G401 (cell line): ENCODE measurements at places on chromosomes 5 and 9. TPM values are rescaled to one million over a fixed set of nuclear protein-coding genes. Genes with fewer than 3 reads are reported as not detected.

Gene PSAT1
- 222 and 268 TPM in 2 replicates for total RNA-seq

DNA sequence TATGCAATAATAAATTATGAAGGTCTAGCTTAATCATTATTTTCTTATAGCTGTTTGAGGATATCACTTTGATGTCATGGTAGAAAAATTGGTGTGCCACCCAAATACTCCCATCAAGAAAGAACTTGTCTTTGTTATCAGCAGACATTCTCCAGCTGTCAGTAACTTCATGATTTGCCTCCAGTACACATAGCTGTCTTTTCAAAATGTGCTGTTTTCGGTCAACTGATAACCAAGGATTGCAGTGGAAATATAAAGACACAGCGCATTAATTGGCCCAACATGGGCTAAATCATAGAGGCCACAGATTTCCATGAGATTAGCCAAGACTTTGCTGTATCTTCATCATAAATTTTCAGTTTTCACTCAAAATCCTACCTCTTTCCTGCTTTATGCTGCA is 993.5 kb upstream of the SEMA6A start:
- no peak for DNase-seq

DNA sequence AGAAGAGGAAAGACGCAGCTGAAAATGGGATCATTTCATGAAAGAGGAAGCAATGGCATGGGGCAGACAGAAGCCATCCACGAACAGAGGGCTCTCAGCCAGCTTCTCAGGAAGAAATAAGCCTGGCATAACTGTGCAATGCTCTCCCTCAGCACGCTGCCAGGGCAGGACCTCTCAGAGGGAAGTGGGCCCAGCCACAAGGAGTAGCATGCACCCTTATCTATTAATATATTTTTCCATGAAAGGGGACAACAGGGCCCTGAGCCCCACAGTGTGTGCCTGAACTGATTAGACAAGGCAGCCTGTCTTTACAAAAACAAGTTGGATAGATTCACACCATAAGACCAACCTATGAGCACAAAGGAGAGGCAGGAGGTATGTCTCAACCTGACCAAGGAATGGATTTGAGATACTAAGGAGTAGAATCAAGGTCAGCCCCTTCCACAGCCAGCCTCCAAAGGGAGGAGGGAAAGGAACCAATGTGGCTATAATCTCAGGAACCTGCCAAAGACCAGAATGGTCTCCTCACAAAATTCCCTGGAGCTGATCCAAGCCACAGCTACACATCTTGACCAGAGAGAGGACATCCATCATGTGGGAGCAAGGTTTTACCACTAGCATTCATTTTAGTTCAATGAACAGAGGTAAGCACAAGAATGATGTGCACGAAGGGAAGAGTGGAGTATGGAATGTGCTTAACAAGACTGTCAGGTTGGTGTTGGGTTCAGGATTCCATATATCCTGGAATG is 154.8 kb downstream of the SIL1 start:
- no peak for DNase-seq

Gene SPINK13
- total RNA-seq, result not detected in 2 replicates

Gene COQ4
- total RNA-seq, result 35.0 and 44.3 TPM in 2 replicates

- DNase-seq, result no peak
Measured at GRCh38 chr9:134325096-134325812, 1.0 kb upstream of the RXRA start.

DNA sequence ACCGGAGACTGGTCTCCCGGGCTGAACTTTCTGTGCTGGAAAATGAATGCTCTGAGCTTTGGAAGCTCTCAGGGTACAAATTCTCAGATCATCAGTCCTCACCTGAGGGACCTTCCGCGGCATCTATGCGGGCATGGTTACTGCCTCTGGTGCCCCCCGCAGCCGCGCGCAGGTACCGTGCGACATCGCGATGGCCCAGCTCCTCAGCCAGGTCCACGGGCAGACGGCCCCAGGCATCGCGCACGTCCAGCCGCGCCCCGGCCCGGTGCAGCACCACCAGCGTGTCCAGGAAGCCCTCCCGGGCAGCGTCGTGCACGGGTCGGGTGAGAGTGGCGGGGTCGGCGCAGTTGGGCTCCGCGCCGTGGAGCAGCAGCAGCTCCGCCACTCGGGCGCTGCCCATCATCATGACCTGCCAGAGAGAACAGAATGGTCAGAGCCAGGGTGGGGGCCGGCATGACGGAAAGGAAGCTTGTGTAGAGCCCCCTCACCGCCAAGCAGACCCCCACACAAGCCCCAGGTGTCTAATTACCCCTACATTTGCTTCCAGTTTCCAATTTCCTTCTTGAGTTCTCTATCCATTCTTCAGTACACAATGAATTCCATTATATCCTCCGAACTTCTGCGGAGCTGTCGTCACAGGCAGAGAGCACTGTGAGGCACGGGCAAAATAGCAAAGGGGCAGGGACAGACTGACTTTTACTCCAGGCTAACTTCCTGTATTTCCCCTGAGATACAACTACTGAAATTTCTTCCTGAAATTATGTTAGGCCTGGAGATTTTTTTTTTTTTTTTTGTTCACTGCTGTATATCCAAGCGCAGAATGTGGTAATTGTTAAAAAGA is 23.2 kb downstream of the CDKN2A start:
- DNase-seq, result no peak

Gene PCDHB8
- 0.10 TPM in 1 of 2 replicates, not detected in the other for total RNA-seq

GRCh38 chr5:131794586-131794985 is 2.2 kb downstream of the FNIP1 start:
- no peak for DNase-seq
